ENCODE measurements at places on chromosomes 1 and 21.

DNA sequence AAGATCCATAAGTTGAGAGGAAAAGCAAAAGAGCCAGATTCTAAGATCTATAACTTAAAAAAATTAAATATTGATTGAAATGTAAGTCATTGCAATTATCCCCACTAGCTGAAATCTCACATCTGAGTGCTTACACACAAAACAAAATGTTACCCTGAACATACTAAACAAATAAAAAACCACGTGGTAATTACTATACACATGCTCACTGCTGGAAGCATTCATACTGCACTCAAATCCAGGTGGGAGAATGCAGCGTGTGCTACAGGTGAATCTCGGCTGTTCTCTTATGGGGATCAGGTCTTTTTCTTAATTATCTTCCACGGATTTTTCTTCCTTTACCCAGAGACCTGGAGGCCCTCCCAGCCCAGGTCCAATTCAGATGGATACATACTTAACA is 74.3 kb downstream of the SDC3 start:
- no peak for DNase-seq

GRCh38 chr1:219924342-219924741 is 4.0 kb downstream of the SLC30A10 start:
- DNase-seq, result no peak

DNA sequence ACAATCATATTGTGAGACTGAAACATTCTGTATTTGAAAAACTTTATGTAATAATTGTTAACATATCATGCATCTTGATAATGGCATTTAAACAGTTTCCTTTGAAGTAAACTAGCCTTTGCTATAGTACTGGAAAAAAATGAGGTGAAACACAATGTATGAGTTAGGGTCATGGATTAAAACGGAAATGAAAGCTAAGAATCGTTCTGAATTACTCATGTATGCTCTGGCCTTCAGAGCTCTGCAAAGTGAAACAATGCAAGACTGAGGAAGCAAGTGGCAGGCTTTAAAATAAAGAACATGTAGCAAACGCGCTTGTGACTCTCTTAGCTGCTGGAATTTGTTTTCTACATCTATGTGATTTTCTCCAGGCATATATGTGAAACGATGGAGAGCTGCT is 317.1 kb downstream of the DPYD start:
- DNase-seq, result no peak

DNA sequence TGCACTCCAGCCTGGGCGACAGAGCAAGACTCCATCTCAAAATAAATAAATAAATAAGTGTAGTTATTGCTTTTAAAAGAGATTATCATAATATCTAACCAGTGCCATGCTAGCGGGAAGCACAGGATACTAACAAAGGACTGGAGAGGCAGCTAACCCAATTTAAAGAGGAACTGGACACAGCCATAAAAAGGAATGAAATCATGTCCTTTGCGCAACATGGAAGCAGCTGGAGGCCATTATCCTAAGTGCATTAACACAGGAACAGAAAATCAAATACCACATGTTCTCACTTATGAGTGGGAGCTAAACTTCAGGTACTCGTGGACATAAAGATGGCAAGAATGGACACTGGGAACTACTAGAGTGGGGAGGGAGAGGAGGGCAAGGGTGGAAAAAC is 54.9 kb downstream of the TM2D1 start:
- DNase-seq, result no peak

GRCh38 chr1:47796626-47797025 is 200.6 kb downstream of the TRABD2B start:
- DNase-seq, result no peak

- DNase-seq, result no peak
These were observed 7.9 kb upstream of the OR2B11 start for GRCh38 chr1:247465796-247466195.

DNA sequence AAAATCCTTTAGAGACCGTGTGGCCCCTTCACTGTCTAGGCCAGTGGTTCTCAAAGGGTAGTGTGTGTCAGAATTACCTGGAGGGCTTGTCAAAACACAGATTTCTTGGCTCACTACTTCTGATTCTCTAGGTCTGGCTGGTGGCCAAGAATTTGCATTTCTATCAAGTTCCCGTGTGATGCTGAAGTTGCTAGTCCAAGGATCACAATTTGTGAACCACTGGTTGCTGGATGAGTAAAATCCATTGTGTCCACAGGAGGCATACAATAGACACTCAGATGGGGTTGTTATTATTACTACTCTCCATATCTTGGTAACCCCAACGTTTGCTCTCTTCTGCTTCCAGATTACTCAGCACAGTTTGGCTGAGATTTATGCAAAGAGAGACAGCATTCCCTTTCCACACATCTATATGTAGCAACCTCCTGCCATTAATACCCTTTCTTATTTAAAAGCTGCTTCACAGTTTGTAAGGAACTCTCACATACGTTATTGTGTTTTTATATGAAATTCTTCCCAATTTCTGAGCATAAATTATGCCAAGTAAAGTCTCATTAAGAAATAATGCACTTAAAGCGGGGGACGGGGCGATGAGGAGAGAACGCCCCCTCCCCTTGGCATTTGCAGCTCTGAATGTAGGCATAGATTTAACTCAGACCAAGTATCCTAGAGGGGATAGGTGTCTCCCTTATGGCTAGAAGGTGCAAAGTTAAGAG is 720 bp upstream of the TMCC2 start:
- DNase-seq, result no peak

Data from stimulated activated CD4-positive, alpha-beta T cell treated with anti-CD3 and anti-CD28 coated beads, Interleukin-12 subunit alpha, Interleukin-12 subunit beta, amount 100 ng/mL, for 48 hours (primary cell).